Urothelium cell line (cell line): ENCODE measurements at places on chromosomes 5 and 9.
A peak's percentile ranks its signal among the peaks of the same experiment; 100 is the strongest.

DNA sequence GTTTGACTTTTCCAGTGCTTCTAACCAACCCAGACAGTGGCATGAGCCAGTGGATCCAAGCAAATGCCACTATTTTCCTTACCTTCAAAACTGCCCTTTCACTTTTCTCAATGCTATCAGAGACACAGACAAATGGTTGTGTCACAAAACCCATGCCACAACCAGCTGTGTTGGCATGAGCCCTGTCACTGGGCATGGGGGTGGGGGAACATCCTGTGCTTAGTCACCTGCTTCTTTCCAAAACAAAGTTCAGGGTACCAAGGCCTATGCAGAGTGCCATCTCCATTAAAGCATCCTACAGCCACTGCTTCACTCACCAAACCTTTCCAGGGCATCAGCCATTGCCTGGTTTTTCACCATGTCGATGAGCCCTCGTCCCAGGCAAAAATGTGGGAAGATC lies 30.1 kb downstream of the NIPSNAP3B start:
- DNase-seq: no peak

DNA sequence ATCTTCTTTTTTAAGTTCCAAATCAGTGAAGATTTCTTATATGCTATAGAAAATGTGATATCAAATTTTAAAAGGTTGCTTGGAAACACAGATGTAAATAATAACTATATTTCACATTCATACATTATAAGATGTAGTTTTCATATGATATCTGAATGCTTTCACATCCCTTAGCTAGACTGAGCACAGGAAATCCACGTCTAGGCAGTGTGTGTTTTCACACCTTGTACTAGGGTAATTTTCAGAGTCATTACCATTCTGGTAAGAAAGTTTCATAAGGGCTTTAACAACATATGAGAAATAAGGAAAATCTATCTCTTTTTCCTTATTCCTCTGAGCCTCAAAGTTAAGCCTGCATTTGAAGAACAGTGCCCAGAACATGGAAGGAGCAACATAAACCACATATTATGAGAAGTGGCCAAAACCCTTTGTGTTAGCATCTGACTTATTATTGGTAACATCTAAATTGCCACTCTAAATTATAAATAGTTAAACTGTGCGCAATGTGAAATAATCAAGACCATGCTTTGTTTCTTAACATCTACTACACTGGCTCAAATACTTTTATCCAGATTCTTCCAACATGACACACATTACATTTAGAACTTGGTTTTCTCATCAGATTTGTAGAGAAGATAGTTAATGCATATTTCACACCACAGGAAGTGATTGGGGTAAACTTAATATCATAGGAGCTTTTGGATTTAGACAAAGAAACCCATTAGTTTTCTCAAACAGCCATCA lies 113.3 kb downstream of the PPP2R2B start:
- DNase-seq: no peak

DNA sequence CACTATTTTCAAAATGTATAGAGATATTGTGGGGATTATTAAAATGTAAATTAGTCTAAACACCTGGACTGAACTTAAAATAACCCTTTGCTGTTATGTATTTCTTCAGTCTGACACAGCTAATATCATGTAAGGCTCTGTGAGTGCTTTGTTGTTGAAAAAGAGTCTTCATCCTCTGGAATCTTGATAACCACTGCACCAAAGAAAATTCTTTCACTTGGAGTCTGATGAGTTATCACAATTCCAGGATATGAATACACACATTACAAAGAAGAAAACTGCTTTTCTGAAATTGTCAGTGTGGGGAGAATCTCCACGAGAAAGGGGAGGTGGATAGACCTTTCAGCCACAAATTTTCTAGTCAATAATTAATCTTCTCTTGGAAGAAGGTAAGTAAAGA lies 42.3 kb upstream of the TARS1 start:
- no peak for DNase-seq

GRCh38 chr5:126483156-126483555 lies 59.9 kb downstream of the GRAMD2B start:
- DNase-seq: no peak

- DNase-seq: no peak
Observed at GRCh38 chr5:21931116-21931515, 922.0 kb downstream of the CDH12 start.

GRCh38 chr9:111926421-111926875 lies 29.8 kb downstream of the UGCG start:
- DNase-seq: no peak

DNA sequence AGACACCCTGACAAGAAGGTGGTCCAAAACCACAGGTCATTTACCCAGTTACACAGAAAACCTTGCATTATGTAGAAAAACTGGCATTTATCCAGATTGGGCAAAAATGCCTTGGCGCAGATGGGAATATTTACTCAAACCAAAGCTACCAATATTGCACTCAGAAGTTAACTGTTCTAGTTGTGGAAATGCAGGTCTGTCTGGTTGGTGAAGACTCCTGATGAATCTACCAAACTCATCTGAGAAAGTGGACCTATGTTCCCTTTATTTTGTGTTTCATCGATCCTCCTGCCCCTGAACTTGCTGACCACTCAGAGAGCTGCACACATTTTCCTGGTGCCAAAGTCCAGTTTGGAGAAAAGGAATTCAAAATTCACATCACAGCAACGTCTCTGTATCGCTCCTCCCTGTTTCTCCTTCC lies 85.2 kb upstream of the ALDH1A1 start:
- DNase-seq: no peak

DNA sequence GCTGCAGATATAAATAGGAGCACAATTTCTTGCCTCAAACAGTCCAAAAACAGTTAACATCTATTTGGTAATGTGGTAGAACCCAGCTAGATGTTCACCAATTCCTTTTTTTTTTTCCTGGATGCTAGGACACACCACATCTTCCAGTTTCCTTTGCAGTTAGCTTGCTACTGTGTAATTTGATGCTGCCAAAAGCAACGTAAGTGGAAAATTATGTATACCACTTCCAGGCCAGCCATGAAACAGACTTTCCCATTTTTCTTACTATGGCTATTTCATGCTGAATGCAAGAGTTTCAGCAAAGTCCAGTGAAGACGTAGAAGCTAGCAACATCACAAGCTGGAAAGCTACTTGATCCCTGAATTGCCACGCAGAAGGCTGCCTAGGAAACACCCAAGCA lies 667.2 kb downstream of the TLE1 start:
- DNase-seq: no peak

- no peak for DNase-seq
Observed at GRCh38 chr5:91373600-91373999, 9.5 kb downstream of the ARRDC3 start.

- no peak for DNase-seq
Observed at GRCh38 chr5:160543395-160543794, 121.7 kb downstream of the PTTG1 start.

DNA sequence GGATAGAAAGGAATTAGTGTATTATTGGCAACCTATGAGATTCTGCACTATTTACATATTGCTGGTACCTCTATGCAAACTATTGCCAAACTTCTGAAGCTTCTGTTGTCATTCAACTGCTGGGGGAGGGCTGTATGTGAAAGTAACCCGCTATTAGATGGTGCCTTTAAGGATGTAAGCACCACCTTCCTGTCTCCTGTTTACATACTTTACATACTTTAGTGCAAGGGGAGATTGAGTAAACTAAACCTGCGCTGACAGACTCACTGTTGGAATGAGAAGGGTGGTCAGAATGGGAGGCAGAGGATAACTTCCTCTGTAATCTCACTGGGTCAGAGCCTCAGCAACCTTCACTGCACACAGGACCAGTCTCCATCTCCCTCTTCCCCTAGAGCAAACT lies 123.8 kb downstream of the NR3C1 start:
- no peak for DNase-seq

GRCh38 chr5:72454996-72455395 lies 52.2 kb downstream of the ZNF366 start:
- DNase-seq: no peak

DNA sequence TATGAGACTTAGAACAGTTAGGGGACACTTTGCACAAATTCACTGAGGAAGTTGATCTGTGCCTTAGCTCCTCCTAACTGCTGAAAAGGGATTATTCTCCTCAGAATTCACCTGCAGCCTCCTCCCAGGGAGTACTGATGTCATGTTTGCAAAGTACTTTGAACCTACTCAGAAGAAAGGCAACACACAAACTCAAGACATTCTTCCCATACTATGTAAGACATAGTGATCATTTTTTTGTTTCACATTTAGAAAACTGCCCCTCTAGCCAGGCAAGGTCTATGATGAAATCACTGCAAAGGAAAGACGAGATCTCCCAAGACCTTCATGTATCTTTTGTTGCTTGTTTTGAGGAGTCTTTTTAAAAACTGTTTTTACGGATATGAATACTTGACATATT lies 10.6 kb upstream of the VLDLR start:
- DNase-seq: no peak

DNA sequence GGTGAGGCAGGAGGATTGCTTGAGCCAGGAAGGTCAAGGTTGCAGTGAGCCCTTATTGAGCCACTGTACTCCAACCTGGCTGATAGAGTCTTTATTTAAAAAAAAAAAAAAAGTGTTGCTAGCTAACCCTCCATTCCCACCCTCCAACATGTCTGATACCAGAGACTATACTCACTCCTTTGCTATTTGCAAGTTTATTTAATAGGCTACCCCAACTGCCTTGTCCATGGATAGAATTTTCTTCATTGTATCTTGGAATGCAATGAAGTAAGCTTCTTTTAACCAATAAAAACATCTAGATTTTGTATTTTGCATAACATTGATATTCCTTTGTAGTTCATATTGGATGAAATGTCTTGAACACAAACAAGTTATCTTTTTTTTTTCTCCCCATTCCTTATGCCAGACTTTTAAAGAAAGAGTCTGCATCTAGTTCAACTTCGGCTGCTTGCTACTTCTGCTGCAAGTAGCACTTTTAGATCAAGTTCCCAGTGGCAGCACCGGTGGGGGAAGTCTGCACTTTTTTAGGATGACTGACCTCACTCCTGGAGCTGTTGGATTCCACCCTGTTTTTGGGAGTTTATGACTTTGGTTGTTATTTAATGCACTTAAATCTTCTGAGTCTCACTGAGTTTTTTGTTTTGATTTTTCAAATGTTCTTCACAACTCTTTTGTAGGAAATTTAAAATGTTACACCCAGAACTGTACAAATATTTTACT lies 112.5 kb downstream of the UHRF2 start:
- DNase-seq: no peak

DNA sequence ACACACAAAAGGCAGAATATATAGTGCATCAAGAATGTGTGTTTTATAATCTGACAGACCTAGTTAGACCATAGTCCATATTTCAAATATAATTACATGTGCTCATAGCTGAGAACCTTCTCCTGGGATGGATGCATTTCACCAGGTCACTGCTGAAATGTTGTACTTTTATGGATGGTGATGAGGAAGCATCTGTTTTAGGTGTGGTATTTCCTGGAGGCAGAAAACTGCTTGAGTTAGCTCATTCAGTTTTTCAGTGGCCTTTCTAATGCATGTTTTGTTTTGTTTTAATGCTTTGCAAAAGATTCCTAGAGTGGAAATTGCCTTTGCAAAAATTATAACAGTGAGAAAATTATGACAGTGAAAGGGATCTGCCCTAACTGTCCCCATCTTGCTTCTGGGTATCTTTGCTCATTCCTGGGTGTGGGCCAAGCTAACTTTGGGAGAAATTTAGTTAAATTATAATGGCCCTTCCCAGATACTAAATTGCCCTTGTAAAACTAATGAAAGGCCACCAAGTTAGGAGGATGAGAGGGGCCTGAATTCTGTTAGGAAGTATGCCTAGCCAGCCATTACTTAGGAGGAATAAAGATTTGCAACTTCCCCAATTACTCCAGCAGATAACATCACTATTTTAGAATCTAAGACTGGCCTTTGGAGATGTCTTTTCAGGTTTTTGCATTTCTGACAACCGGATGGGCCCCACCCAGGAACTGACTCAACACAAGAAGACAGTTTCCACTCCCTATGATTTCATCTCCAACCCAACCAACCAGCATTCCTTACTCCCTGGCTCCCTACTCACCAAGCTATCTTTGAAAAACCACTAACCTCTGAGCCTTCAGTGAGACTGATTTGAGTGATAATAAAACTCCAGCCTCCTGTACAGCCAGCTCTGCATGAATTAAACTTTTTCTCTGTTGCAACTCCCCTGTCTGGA lies 7.0 kb upstream of the IL12B start:
- peak; percentile 43 for DNase-seq

- no peak for DNase-seq
Observed at GRCh38 chr9:105693435-105694189, 729 bp upstream of the TMEM38B start.

GRCh38 chr5:12023614-12024241 lies 119.5 kb upstream of the CTNND2 start:
- DNase-seq: peak; percentile 14

- DNase-seq: peak; percentile 67
Observed at GRCh38 chr9:34139477-34140146, 13.1 kb upstream of the DCAF12 start.

DNA sequence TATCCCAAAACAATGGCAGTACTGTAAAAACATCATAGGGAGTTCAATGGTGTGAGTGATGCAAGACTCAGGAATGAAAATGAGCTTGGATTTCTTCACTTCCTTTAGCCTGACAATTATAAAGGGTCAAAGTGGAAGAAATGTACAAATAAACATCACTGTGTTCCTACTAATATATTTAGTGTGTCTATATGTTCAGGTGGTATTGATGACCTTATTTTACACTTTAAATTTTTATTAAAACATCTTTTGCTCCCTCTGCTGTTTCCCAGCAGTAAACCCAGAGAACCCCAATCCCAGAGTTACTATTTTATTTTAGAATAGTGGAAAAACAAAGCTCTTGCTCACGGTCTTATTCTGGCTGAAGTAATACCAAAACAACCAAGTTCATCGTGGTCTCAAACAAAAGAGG lies 2.0 kb downstream of the LOX start:
- DNase-seq: no peak

- no peak for DNase-seq
Observed at GRCh38 chr5:177373806-177374205, 10.4 kb upstream of the SLC34A1 start.

DNA sequence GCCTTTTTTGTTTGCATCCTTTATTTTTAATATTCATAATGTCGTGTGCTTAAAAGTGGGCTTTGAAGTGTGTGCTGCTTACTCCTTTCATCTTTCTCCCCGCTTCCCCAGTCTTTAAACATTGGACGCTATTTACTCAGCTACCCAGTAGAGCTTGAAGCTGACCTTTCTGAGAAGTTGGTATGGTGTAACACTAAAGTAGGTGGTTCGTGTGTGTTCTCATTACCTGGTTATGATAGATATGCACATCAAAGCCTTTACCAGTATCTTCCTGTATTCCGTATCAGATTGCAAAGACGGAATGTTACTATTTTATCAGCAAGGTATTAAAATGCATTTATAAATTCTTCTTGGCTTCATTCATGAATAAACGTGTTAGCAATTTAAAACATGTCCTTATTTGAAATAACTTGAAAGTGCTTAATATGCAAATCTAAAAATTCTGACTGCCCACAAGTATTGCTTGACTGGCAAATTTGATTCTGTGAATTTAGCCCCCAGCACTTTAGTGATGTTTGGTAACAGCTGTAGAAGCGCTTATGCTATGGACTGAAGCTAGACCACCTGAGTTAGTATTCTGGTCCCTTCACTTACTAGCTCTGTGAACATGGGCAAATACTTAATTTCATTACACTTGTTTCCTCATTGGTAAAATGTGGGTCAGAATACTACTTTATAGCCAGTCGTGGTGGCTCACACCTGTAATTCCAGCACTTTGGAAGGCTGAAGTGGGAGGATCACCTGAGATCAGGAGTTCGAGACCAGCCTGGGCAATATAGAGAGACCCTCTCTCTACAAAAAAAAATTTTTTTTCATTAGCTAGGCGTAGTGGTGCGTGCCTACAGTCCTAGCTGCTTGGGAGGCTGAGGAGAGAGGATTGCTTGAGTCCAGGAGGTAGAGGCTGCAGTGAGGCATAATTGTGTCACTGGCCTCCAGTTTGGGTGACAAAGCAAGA lies 1.7 kb downstream of the RRAGA start:
- DNase-seq: no peak

GRCh38 chr9:134962973-134963364 lies 45.3 kb upstream of the FCN1 start:
- DNase-seq: no peak
